ENCODE measurements at places on chromosomes 1 and 21.

DNA sequence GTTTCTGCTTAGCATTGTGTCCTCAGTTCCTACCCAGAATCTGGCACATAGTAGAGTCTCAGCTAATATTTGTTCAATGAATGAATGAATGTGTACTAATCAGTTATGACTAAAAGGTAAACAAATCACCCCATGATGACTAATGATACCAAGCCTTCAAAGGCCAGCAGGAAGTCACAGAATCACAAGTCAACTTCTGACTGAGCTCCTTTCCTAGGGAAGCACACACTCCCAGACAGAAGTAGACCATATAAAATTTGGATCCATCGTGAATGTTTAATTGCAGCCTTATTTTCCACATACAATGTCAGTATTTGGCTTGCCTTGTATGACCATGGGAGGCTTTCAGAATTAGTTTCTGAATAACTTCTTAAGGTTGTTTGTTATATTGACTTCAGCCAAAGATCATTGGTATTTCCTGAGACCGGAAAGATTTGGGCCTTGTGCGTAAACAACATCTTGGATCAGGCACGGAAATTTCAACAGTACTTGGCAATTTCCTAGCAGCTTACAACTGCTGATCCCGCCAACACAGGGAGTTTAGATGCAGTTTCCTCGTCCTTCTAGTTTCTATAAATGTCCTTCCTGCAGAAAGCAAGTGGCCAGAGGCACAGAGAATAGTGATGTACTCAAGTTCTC lies 185.9 kb upstream of the ATP1B1 start:
- no peak for DNase-seq

GRCh38 chr1:167486090-167486824 lies 32.1 kb downstream of the CD247 start:
- no peak for DNase-seq

DNA sequence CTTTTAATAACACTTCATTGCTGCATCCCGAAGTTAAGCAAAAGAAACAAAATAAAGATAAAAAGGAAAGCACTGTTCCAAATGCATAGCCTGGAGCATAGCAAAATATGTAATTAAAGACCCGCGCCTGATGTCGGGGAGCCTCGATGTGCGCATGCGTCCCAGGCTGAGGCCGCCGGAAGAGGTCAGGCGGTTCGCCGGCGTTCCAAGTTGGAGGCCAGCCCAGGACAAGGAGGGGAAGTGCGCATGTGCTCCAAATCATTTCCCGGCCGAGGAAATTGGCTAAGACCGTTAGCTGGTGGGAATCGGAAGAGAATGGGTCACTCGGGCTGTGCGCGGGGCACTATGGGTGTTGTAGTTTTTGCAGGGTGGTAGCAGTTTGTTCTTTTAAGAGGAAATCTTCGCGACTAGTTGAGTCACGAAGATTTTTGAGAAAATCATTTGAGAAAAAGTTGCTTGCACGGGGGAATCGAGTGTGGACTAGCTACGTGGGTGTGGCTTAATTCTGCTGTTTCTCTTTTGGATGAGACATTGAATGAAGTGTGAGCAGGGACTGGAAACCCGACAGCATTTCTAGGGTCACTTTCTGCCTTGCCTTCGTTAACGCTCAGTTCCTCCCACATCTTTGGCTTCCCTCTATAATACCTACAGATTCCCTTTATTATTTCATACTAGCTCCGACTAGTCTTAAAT lies 31.0 kb upstream of the CD1D start:
- peak; percentile 38 for DNase-seq

DNA sequence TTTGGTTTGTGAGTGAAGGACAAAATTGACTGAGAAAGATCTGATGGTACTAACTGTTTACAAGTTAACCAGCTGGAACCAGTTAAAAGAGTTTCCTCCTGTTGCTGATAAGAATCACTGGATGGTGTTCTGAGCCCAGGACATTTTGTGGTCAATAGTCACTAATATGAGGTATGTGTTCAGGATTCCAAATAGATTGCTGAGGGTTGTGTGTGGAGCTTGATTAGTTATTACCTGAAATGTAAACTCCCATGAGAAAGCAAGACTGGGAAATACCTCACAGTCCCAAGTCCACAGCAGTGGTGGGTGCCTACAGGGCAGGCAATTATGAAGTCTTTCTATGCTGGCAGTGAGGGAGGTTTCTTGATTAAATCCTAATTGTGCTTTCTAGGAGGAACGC lies 164.6 kb downstream of the DNM3 start:
- no peak for DNase-seq

GRCh38 chr1:29125788-29126187 lies 2.1 kb upstream of the TMEM200B start:
- no peak for DNase-seq

DNA sequence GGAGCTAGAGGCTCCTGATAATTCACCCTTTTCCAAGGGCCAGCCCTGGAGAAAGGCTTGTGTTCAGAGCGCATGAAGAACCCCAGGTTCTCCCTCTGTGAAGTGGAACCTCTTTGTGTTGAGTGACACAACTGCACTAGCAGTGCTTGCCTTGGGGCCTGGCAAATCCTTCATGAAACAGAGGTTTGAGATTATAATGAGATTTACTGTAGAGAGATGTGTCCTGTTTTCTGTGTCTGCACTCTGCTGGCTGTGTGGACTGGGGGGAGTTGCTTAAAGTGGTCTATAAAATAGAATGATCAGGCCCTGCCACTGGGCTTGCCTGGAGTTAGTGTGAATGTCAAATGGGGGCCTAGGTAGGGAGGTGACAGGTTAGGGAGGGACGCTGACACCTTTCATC lies 11.5 kb upstream of the TNFRSF1B start:
- no peak for DNase-seq

DNA sequence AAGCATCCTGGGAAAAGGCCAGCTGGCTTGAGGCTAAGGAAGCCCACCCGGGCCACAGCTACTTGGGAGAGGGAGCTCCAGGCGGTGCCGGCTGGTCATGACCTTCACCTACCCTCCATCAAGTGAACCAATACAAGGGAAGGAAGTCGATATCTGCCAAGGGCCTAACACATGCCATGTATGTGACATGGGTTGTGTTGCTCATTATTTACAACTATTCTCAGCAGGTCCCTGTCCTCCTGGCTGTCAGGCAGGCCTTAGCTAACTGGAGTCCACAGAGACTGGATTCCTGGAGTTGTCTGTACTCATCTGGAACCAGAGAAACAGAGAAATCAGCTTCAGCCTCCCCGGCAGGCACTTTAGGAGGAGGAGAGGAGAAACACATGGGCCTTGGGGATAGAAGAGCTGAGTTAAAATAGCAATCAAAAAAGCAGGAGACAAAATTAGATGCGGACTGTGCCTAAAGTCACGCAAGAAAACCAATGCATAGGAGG lies 15.7 kb downstream of the TCEA3 start:
- no peak for DNase-seq

- DNase-seq, result no peak
These were observed 235.9 kb upstream of the IRF2BP2 start for GRCh38 chr1:234845836-234846235.

- no peak for DNase-seq
These were observed 25.5 kb upstream of the CCSAP start for GRCh38 chr1:229368347-229368746.

DNA sequence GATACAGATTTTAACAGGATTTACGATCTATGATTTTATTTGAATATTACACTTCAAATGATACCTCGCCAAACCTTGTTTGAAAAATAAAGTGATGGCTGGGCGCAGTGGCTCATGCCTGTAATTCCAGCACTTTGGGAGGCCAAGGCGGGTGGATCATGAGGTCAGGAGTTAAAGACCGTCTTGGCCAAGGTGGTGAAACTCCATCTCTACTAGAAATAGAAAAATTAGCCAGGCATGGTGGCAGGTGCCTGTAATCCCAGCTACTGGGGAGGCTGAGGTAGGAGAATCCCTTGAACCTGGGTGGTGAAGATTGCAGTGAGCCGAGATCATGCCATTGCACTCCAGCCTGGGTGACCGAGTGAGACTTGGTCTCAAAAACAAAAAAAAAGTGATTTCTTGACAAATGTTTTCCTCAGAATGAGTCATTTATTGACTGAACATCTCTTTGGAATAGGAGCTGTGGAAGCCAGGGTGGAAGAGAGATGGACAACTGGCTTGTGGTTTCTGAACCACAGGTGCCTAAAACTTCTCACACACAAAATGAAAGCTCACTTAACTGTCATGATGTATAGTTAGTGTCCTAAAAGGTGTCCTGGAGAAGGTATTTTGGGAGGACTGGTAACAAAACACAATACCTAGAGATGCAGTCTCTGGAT lies 11.9 kb downstream of the PKNOX1 start:
- DNase-seq, result no peak

- DNase-seq, result no peak
These were observed 28.1 kb upstream of the IL10 start for GRCh38 chr1:206800411-206800810.

- no peak for DNase-seq
These were observed 58.7 kb downstream of the DIP2A start for GRCh38 chr21:46517361-46517760.

GRCh38 chr1:43531107-43531905 lies 623 bp downstream of the PTPRF start:
- no peak for DNase-seq

GRCh38 chr1:27574871-27575831 lies 28.8 kb downstream of the AHDC1 start:
- DNase-seq, result no peak

GRCh38 chr1:223228201-223228600 lies 85.2 kb upstream of the TLR5 start:
- DNase-seq, result no peak

DNA sequence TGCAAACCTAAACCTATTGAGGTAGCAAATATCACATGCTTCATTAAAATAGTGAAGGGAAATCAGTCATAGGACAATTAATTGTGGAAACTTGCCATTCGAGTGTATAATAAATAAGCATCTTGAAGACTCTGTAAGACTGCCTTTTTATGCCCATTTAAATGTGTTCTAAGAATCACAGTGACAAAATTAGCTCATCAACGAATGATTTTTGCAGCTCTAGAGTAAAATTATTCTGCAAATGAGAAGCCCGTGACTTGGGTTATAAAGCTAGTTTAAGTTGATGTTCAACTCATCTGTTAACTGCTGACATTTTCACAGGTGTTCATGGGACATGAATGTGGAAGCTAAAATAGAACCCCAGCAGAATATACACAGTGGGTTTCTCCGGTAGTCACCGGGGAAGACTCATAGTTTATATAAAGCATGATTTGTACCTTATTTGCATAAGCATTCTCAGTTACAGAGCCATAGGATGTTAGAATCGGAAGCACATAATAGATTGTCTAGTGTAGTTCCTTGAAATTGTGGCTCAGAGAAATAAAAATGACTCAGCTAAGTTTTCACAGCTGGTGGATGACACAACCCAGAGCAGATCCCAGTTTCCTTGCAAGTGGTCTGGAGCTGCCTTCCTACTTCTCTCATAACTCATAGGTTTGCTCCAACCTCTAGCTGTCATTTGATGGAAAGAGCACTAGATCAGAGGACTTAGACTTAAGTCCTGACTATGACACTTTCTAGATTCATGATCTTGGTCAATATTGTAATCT lies 107.3 kb downstream of the UCHL5 start:
- no peak for DNase-seq

- DNase-seq, result no peak
These were observed 17.8 kb downstream of the RHEX start for GRCh38 chr1:206070627-206071304.

DNA sequence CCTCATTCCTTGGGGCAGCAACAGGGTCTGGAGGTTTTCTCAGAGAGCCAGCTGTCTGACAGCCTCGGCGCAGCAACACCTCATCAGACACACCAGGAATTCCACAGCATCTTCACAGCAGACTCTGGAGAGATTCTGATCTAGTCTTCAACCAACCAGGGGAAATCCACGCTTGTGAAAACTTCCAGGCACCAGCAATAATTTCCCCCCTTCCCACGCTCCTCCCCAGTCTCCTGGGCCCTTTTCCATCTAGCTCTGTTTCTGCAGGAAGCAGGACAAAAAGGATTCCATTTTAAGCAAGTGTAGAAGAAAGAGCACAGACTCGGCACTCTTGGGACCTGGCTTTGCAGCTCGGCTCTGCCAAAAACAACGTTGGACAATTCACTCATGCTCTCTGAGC lies 44.3 kb upstream of the CAPZB start:
- no peak for DNase-seq

GRCh38 chr1:226063224-226063976 lies 884 bp downstream of the H3-3A start:
- no peak for DNase-seq

DNA sequence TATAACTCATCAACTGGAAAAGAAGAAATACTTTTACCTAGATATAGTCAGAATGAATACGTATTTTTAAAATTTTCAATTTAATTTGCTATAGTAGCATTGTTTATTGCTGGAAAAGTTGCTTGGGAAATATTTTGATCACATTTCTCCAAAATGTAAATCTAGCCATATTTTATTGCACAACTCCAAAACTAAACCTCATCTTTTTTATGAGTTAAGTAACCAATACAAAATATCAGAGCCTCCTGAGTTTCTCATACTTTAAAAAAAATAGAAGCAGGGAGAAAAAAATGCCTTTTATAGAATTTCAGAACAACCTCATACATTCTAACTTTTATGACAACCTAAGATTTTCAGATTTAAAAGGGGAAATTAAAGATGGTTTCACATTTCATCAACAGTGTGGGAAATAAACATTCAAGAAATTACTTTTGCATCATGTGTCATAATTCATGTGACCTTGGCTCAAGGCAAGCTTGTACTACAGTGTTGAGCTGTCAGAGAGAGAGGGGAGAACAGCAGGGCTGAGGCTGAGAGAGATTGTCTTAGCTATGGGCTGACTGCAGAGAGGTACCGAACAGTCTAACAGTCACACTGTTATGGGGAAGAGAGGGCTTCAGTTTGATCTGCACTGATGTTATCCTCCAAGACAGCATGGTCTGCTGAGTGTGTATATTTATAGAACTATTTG lies 519.0 kb downstream of the LTN1 start:
- DNase-seq, result no peak

DNA sequence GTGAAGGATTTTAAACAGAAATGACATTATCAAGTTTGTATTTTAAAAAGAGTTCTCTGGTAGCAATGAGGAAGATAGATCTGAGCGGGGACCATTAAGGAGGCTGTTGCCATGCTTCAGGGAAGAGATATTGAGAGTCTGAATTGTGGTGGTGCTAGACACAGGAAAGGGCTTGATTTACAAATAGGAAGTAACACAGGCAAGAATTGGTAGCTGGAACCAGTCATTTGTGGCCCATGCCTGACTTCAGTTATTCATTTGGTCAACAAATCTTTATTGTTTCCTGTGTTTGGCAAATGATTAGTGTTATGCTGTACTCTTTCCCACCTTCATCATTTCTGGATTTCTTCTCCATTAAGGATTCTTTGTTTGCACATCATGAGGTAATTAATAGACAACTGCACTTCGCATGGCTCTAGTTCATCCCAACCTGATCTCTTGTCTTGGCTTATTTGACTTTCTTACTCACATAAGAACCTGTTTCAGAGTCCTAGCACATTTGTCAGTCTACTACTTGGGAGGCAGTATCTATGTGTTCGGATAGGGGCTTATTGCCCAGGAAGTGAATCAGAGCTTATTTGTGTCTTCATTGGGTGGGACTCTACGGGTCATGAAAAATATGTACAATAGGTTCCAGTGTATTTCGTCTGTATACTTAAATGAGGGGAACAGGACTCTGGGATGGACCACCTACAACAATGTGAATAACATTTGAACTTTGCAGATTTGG lies 32.3 kb downstream of the EEIG2 start:
- DNase-seq, result no peak

Data from activated CD8-positive, alpha-beta memory T cell treated with anti-CD3 and anti-CD28 coated beads for 4 hours (primary cell).